ENCODE measurements at places on chromosomes 6 and 20.

DNA sequence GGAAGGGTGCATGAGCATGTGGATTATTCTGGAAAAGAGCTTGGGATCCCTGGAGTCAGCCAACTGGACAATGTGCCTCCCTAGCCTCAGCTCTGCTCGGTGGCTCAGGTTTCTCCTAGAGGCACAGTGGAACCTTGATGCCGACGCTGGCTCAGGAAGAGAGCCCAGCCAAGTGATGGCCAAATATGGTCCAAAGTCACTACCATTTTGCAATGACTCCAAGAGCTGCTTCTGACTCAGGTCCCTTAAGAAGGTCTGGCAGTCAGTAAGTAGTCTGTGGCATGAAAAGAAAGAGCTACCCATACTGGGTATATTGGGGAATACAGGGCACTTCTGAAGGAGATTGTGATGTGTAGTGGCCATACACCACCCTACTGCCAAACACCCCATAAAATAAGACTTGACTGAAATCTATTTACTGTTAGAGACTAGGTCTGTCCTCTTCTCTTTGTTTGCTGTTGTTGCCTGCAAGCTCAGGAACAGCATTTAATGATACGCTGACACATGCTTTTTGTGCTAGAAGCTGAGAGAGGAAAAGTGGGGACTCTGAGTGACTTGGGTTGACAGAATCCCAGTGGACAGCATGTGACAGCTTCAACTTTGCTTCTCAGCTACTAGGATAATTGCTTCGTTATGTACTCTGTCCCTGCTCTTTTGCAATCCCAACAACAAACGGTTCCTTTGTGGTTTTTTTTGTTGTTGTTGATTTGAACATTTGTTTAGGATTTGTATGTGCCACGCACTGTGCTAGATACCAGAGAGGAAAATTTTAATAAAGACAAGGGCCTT, 30.3 kb upstream of the OGFRL1 start:
- no peak for DNase-seq

DNA sequence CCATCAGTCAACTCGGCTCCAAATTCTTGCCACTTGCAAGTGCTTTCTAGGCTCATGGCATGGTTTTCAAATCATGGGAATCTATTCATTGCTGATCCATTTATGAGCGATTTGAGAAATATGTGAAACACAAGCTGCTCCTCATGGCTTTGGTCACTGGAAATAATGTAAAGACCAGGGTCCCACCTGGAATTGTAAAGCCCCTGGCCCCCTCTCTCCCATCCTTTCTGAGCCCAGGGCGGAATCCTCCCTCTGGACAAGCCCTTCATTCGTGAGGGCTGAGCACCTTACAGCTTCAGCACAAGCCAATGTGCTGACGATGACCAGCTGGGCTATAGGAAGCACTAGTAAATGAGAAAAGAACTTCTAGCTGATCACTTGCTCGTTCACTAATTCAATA, 96.0 kb downstream of the RNASET2 start:
- DNase-seq = no peak

DNA sequence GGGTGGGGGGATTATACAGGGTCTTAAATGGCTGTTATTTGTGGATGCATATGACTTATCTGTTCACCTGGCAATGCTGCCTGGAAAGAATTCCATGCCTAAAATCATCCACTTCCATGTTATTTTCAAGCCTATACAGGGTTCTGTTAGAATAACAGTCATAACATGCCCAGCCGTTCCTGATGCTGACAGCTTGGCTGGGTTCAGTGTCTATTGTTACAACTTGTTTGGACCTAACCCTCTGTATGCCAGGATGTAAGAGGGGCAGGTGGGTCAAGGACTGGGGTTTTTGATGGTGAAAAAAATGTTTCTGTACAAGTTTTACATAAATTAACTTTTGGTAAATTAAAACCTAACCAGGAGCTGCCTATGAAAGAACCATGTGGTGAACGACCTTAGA, 79.8 kb downstream of the GINS1 start:
- no peak for DNase-seq

- no peak for DNase-seq
Observed at GRCh38 chr6:141026504-141026903, 1106.2 kb upstream of the GJE1 start.

- DNase-seq = no peak
Observed at GRCh38 chr20:46485431-46485830, 27.9 kb downstream of the ZNF334 start.

DNA sequence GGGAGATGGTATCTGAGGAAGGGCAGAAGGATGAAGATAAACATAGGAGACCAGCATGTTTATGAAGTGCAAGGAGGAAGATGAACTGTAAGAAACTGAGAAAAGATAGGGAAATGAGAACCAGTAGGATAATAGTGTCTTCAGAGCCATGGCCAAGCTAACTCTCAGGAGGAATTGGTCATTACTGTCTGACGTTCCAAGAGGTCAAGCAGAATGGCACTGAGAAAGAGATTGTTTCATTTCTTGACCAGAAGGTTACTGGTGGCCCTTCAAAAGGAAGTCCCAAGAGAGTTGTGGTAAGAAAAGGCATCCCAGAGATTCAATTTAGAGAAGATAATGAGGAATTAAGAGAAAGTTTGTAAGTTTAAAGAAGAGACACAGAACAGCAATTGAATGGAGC, 47.5 kb downstream of the EYA4 start:
- DNase-seq = no peak

- DNase-seq = no peak
Observed at GRCh38 chr20:4122926-4123325, 107.6 kb upstream of the RNF24 start.

- no peak for DNase-seq
Observed at GRCh38 chr6:145080651-145081050, 654.7 kb downstream of the EPM2A start.

- DNase-seq = no peak
Observed at GRCh38 chr20:20606050-20606449, 106.4 kb downstream of the RALGAPA2 start.

GRCh38 chr6:32105433-32105832, 3.7 kb downstream of the TNXB start:
- no peak for DNase-seq

DNA sequence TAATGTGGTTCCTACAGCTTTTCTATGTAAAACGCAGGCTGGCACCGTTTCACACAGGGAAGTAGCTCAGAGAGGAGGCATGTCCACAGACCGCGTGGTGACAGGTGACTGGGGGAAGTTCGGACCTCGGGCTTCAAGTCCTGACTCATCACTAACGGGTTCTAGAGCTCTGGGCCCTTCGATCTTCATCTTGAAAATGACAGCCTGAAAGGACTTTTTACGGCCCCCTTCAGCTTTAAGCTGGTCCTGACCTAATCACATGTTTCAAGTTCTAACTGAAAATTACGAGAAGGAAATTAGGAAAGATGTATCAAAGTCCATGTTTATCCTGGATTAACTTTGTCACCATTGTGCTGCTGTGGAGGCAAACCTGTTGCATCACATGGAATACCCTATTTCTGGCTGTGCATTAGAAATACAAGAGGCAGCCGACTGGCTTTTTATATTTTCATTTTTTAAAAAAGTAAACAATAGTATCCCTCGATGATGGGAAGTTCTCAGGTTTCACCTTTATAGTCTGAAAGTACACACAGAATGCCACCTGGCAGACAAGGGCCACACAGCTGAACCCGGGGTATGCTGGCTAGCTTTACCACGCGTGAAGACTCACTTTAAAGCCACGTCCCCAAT, 2.0 kb downstream of the MAN1A1 start:
- DNase-seq = peak; percentile 10

DNA sequence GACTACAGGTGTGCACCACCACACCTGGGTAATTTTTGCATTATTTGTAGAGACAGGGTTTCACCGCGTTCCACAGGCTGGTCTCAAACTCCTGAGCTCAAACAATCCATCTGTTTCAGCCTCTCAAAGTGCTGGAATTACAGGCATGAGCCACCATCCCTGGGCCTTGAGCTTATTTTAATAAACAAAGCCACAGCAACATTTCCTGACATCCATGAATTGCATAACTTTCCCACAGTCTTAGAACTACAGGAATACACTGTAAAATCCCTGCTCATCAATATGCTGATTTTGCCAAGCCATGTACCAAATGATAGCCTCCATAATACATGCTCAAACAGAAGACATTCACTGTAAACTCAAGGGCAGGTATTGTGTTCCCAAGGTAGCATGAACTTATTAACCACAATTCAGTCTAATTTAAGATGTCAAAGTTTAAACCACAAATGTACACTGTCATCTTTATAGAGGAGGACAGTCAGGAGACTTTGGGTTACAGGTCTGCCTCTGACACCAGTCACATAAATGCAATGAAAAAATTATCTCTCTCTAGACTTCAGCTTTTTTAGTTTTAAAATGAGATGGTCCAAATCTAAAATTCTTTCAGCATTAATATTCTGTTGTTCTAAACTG, 40.0 kb downstream of the NUDT3 start:
- DNase-seq = no peak

GRCh38 chr6:106149472-106150069, 63.4 kb downstream of the PRDM1 start:
- no peak for DNase-seq

GRCh38 chr6:64736421-64736950, 970.5 kb downstream of the EYS start:
- DNase-seq = no peak

DNA sequence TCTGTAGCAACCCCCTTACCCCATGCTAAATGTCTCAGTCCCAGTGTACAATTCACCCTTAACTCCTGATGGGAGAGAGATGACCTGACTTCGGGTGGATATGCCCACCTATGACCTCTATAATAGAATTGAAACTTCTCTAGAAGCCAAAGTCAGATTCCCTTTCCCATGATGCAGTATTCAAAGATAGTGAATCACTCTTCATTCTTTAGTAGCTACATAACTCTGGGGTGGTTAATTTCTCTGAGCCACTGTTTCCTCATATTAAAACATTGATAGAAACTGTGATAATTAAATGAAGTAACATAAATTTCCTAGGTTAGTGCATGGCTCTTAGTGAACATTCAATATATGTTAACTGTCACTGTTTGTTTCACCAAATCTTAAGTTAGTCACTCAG, 500.4 kb downstream of the COL12A1 start:
- DNase-seq = no peak

DNA sequence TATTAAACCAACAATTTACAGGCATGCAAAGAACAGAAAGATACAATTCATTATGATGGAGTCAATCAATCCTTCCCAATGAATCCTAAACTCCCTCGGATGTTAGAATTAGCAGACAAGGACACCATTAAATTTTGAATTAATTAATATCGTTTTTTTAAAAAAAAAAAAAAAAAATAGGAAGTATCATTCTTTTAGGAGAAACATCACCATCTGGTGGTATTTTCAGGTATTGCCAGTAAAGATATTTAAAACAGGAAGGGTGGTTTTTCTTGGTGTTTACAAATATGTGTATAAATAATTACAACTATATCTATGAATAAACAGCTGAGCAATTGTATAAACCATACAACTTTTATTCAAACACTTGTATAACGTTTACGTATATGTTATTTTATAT, 564.4 kb downstream of the HAO1 start:
- DNase-seq = no peak

GRCh38 chr20:53960579-53961272, 109.7 kb downstream of the BCAS1 start:
- DNase-seq = no peak

DNA sequence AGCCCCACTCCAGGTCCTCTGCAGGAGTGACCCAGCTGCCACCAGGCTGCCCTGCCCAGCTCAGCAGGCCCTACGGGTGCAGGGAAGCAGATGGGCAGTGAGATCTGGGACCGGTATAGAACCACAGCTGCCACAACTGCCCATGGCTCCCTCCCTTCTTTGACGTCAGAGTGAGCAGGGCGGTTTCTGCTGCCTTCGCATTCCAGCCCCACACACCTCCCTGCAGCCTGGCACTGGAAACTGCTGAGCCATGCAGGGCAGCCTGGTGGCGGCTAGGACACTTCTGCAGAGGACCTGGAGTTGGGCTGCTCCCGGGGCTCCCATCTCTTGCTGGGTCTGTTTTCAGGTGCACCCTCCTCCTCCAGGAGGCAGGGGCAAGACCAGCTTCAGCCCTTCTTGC, 101.6 kb upstream of the CD93 start:
- no peak for DNase-seq
